GM12865 (cell line): ENCODE measurements at places on chromosomes 16 and 17.
A peak's percentile ranks its signal among the peaks of the same experiment; 100 is the strongest.

DNA sequence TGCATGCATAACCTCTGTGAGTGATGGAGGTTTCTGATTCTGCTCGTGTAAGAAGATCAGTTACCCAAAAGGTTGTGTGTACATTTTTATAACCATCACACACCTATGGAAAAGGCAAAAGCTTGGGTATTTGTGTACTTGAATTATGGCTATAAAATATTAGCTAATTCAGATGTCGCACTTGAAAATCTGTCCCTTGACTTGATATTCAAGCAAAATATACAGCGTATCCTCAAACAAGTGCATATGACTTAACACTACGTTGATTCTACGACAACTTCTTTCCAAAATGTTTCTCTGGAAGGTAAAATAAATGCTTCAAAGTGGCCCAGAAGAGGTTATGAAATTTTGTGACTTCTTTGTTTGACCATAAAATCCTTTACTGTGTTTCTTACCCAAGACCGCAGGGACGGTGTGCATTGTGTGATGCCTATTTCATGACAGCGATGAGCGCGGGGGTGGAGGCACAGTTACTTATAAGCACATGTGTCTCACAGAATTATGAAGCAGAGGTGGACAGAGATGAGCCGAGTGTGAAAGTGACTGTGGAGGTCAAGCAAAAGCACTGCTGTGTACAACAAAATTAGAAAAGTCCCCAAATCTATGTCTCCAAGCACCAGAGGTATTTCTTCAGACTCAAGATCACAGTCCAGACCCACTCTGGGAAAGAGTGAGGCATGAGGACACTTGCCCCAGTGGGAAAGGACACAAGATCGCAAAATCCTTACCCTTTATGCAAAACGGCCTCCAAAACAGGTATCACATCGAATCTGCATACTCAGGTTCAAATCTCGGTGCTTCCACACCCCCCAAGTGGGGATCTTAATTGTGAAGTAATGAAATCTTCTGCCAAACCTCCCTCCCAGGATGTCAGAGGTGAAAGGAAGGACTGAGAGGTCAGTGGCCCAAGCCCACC lies 4.1 kb upstream of the HOXB9 start:
- no peak for DNase-seq

DNA sequence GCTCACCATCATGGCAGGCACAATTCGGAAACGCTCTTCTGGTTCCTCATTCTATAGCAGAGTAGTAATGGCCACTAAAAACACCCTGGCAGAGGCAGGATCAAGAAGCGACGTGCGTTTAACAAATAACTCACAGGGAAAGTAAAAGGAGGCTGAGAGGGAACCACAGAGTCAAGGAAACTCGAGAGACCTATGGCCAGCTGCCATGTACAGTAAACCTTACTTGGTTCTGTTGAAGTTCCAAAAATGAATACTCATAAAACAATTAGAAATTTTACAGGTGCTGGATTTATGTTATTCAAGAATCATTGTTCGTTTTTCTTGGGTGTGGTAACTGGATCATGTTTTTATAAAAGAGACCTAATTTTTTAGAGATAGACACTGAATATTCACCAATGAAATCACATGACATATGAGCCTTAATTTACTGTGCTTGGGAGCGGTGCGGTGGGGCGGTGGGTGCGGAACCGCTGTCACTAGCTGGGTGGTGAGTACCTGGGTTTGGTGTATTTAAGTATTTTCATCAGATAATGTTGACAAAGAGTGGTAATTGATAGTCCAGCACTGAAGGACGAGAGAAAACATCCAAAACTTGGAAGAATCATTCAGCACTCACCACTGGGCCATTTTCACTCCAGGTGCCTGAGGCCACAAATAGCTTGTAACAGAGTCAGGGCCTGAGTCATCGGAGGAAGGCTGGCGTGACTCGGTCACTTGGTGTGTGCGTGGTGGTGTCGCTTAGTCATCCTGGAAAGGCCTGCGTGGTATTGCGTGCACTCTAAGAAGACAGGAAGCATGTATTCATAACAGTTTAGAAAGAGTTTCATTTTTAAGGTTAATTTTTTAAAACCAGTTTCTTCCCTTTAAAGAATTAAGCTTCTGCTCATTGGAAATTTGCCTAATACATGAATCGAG lies 135.4 kb upstream of the CHMP6 start:
- peak; percentile 95 for DNase-seq

- DNase-seq = peak; percentile 58
These were observed 11.7 kb upstream of the PRPSAP1 start for GRCh38 chr17:76365256-76365903.

DNA sequence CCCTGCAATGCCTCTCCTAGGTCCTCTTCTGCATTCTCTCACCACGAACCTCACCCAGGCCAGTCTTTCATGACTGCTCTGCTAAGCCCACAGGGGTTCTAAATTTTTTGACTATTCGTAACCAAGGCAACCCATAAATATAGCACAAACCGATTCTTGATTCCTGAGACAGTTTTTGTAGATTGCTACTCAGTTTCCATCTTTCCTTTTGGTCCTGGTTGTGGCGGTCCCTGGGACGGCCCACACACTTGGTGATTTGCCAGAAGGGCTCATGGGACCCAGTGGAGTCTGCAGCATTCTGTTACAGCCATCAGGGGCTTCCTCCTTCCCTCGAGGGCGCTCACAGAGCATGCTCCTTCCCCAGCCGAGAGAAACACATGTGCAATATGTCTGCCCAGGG lies 23.4 kb upstream of the MGAT5B start:
- DNase-seq = no peak

DNA sequence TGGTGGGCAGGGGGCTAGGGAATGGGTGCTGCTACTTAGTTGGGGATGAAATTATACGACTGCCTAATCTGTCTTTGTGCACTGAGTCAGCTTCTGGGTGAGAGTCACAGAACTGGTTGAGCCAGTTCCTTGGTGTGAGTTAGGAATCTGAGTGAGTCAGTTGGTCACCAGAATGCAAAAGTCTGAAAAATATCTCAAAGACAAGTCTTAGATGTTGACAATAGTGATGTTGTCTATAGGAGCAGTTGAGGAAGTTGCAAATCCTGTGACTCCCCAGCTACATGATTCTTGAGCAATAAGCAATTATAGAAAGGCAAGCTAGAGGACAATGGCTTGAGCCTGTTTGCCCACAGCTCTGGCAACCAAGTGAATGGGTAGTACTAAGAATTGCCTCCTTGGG lies 399.2 kb downstream of the CNTNAP4 start:
- no peak for DNase-seq

- no peak for DNase-seq
These were observed 17.8 kb upstream of the CIBAR2 start for GRCh38 chr16:85129876-85130704.

- DNase-seq = no peak
These were observed 22.3 kb upstream of the G6PC1 start for GRCh38 chr17:42878123-42878880.

- no peak for DNase-seq
These were observed 18.3 kb downstream of the SLC4A1 start for GRCh38 chr17:44249501-44250246.

- DNase-seq = peak; percentile 58
These were observed 32.1 kb downstream of the ZFHX3 start for GRCh38 chr16:73015612-73016487.

DNA sequence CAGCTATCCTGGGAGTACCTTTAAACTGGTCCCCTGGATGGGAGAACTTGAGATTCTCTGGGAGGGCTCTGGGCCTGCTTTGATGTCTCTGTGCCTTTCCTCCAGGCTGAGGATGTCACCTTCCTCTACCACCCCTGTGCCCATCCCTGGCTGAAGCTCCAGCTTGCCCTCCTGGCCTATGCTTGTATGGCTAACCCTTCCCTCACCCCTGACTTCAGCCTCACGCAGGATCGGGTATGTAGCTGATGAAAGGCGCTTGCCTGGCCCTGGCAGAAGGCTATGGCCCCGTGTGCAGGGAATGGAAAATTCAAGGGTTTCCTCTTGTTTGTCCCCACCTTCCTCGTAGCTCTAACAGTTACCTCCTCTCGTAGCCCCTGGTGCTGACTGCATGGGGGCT lies 3.0 kb downstream of the TP53I13 start:
- no peak for DNase-seq

GRCh38 chr16:81708266-81709015 lies 70.7 kb upstream of the PLCG2 start:
- no peak for DNase-seq

DNA sequence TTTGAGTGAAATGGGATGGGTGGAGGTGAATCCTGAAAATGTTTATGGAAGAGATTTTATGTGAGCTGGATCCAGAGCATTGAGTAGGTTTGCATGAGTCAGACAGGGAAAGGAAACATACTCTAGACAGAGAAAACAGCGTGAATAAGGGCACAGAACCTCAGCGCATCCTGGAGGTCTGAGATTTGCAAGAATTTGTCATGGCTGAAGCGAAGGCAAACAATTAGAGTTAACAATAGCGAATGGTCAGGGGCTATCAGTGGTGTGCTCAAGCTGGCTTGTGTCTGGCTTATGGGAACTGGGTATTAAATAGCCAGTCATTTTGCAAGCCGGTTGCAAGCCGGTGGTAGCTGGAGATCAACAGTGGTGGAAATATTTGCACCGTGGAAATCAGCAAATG lies 36.4 kb downstream of the MAP2K6 start:
- DNase-seq = peak; percentile 24

DNA sequence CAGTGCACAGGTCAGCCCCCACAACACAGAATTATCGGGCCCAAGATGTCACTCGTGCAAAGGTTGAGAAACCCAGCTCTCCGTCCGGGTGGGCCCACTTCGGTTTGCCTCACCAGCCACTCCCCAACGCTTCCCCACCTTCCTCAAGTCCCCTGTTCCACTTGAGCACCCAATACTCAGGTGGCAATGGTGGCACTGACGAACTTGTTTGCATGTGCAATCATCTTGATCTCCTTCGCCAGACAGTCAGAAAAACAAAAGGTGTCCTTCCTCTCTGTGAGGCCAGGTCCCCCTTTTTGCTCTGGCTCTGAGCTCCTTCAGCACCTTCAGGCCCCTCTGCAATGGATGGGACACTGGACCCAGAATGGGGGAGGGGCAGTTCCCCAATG lies 3.7 kb downstream of the GGA2 start:
- DNase-seq = peak; percentile 29

- DNase-seq = no peak
These were observed 7.5 kb downstream of the N4BP1 start for GRCh38 chr16:48602356-48603014.

GRCh38 chr16:270381-271255 lies 5.1 kb downstream of the RGS11 start:
- DNase-seq = no peak

DNA sequence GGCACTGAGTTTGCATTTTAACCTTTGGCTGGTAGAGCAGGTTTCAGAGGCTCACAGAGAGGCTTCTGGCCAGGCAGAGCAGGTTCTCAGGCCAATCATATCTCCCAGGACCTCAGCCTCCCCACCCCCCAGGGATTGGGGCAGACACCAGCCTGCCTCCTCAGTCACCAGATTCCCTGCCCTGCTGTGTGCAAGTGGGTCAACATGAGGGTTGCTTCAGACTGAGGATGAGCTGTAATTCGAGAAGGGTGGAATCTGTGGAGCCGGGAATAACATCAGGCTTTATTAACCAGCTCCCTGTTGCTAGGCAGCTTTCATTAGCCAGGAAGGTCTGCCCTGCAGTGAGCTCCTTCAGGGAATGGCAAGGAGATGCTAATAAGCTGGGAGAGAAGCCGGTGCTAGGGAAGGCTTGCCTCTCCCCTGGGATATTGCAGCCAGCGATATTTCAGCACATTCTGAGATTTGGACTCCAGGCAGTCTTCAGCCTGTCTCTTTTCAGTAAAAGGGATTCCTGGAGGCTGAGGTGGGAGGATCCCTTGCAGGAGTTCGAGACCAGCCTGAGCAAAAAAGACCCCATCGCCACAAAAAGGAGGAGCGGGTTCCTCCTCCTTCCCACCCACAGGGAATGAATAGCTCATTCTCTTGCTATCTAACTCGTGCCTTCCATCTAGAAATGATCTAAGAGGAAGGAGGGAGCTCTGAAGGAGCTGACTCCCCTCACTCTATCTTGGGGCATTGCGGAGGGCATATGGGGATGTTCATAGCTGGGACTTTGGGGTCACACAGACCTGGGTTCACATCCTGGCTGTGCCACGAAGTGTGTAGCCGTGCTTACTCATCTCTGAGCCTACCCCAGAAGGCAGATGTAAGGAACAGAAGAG lies 10.7 kb downstream of the SGSM2 start:
- DNase-seq = no peak

- no peak for DNase-seq
These were observed 688 bp downstream of the ADAP2 start for GRCh38 chr17:30922235-30923030.

- DNase-seq = no peak
These were observed 5.4 kb upstream of the CHRNE start for GRCh38 chr17:4908301-4908700.

- no peak for DNase-seq
These were observed 41.0 kb downstream of the TOM1L2 start for GRCh38 chr17:17931159-17931558.

GRCh38 chr16:85395207-85395912 lies 217.8 kb upstream of the GSE1 start:
- peak; percentile 40 for DNase-seq

- DNase-seq = no peak
These were observed 162.5 kb upstream of the CNTNAP4 start for GRCh38 chr16:76114681-76115080.

GRCh38 chr16:27550582-27550920 lies 607 bp downstream of the KATNIP start:
- DNase-seq = no peak
